ENCODE measurements at places on chromosomes 1 and 21.

GRCh38 chr21:45858180-45858579 lies 123.4 kb upstream of the COL6A1 start:
- no peak for DNase-seq

DNA sequence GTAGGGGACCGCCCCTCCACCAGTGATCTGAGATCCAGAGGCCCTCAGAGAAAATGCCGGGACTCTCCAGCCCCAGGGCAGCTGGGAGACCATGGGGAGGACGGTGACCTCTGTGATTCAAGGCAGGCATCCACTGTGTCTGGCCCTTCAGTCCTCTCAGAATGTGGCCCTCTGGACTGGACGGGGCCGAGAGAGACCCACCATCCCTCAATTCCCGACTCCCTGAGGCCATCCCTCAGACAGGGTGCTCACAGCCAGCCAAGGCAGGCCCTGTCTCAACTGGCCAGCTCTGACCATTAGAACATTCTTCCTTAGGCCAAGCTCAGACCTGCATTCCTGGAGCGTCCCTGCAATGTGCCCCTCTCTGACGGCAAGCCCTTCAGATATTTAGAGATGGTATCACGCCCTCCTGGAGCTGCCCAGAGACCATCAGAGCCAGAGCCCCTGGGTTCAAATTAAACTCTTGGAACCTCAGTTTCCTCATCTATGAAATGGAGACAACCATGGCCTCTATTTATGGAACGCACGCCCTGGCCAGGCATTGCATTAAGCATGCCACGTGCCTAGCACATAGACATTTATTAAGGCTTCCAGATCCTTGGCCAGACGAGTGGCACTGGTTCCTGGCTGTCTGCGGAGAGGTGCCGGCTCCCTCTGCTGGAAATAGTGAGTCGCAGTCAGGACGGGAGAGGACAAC lies 9.6 kb upstream of the EPS8L3 start:
- peak; percentile 50 for DNase-seq

DNA sequence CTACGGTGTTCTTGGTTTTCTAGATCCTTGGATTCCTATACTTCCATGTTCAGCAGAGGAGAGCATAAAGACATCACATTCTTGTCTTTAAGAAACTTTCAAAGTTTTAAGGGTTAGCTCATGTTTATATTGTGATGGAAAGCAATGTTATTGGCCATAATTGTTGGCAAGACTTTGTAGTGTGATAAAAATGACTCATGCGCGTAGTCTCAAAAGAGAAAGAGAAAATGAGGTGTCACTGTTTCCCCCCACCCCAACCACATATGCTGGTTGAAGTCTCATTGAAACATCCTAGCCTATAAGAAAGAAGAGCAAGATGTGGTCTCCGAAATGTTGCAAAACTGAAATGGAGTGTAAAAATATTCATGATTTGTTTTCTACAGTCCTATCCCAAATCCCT lies 348.8 kb downstream of the PTBP2 start:
- DNase-seq, result no peak

DNA sequence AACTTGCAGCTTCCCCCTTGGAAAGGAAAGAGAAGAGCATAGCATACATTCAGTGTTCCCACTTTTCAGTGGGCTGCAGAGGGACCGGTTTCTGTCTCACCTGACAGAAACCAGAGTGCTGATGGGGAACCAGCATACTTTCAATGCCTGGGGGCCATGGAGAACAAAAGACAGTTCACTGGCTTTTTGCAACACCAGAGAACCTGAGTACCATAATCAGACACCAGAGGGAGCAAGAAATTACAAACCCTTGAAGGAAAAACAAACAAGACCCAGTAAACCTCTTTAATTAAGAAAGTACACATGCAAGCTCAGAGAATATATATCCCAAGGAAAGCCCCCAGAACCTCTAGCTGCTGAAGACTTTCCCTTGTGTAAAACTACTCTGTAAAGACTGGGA lies 51.1 kb downstream of the CSMD2 start:
- no peak for DNase-seq

- DNase-seq, result peak; percentile 38
Measured at GRCh38 chr1:225882694-225883615, 775 bp upstream of the TMEM63A start.

DNA sequence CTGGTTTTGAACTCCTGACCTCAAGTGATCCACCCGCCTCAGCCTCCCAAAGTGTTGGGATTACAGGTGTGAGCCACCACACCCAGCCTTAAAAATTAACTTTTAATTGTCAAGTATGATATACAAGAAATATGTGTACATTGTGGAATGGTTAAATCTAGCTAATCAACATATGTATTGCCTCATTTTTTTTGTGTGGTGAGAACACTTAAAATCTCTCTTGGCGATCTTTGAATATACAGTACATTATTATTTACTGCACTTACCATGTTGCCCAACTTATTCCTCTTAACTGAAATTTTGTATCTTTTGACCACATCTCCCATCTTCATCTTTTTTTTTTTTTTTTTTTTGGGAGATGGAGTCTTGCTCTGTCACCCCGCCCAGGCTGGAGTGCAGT lies 23.3 kb downstream of the THRAP3 start:
- no peak for DNase-seq

DNA sequence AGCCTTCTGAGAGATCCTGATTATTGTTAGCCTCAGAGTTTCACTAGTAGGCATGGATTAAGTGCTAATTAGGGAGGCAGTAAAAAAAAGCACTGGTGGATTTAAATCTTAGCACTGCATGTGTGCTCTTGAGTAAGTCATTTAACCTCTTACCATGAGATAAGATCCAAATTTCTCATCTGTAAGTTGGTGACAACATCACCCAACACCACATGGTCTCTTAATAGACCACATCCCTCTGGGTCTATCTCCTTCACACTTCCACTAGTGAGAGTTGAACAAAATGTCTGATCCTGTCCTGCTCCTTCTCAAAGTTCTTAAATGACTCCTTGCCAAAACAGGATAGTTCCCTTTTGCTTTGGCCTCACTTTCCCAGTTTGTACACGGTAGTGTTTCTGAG lies 29.5 kb upstream of the DMRTA2 start:
- no peak for DNase-seq

DNA sequence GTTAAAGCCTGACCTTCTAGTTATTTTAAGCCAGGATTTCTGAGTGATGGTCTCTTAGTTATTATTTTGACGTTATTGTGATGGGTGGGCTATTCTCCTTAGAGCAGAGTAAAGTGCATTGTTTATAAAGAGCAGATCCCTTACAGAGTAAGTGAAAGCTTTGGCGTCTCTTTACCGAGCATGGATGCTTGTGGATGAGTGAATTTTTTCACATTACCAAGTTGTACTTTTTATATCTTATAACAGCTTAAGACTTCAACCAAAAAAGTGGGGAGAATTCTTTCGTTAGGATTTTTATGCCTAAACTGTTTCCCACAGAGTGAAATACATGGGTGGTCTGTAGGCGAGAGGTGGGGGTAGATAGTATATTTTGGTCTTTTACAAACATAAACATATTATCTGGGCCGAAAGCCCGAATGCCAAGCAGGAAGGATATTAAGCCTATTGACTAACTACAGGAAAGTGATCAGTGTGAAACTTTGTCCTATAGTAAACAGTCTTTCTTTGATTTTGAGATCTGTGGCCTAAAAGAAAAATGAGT lies 279.1 kb upstream of the C1orf105 start:
- DNase-seq, result no peak

DNA sequence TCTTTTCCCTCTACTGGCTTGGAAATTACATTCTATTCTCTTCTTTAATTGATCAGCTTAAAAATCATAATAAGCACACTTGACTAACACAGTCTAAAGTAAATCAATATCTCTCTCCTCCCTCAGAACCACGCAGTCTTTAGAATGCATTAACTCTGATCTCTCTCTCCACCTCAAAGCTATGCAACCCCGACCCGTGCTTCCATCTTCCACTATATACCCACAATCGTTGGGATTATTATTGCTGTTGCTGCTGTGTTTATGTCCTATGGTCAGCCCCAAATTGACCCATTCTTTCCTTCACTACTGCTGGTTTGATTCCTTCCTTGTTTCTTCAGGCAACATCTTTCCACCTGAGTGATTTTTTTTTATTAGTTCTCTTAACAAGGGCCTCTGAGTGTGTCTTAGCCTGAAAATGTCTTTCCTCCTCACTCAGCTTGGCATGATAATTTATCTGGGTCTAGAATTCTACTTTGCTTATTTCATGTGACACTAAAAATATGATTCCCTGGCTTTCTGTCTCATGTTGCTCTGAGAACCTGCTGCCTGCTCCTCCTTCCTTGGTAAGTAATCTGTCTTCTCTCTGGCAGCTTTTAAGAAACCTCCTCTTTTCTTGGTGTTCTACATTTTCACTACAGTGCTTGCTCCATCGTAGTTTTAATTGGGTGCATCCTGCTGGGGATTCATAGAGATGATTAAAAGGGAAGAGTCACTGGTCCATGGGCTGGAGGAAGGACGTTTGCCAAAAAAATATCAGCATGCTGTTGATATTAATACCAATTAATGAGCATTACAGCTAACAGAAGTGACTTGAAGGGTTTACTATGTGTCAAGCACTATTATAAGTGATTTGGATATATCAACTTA lies 472.2 kb downstream of the MATN1 start:
- DNase-seq, result no peak

GRCh38 chr1:202293569-202293968 lies 48.2 kb downstream of the UBE2T start:
- no peak for DNase-seq

DNA sequence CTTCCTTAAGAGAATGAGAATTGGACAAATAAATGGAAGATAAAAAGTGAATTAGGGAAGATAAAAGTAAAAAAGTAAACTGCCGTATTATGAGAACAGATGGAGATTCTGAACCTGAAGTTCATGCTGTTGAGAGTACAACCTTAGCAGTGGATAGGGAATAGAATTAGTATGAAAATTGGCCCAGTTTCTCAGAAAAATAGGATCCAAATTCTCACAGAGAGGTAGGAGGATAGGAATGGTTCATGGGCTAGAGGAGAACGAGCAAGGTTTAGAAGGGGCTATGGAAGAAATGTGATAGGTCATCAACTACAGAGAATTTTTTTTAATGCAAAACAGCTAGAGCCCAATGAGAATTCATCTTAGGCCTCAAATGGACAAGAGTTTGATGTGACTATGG lies 42.3 kb downstream of the COL24A1 start:
- DNase-seq, result no peak

GRCh38 chr1:204341380-204341779 lies 18.3 kb downstream of the PLEKHA6 start:
- no peak for DNase-seq

- no peak for DNase-seq
Measured at GRCh38 chr1:233461847-233462246, 134.3 kb downstream of the MAP3K21 start.

GRCh38 chr1:96240438-96240837 lies 481.1 kb upstream of the PTBP2 start:
- no peak for DNase-seq

- no peak for DNase-seq
Measured at GRCh38 chr1:170765712-170766330, 101.9 kb downstream of the PRRX1 start.

- peak; percentile 44 for DNase-seq
Measured at GRCh38 chr21:17779496-17779895, 39.7 kb downstream of the C21orf91 start.

DNA sequence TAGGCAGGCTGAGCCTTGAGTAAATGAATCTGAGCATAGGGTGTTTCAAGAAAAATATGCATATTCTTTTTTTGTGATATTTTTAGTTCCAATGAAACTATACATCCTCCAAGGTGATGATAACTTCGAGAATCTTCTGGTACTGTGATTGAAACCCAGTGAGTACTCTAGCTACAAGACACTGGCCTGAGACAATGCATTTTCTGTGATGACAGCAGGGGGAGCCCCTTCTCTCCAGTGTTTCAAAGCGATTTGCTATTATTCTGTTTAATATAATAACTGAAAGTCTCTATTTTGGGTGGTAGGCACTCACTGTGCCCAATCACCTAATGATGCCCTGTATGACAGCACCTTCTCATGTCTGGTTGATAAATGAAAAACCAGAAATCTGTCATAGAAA lies 12.1 kb downstream of the IRF2BP2 start:
- peak; percentile 46 for DNase-seq

DNA sequence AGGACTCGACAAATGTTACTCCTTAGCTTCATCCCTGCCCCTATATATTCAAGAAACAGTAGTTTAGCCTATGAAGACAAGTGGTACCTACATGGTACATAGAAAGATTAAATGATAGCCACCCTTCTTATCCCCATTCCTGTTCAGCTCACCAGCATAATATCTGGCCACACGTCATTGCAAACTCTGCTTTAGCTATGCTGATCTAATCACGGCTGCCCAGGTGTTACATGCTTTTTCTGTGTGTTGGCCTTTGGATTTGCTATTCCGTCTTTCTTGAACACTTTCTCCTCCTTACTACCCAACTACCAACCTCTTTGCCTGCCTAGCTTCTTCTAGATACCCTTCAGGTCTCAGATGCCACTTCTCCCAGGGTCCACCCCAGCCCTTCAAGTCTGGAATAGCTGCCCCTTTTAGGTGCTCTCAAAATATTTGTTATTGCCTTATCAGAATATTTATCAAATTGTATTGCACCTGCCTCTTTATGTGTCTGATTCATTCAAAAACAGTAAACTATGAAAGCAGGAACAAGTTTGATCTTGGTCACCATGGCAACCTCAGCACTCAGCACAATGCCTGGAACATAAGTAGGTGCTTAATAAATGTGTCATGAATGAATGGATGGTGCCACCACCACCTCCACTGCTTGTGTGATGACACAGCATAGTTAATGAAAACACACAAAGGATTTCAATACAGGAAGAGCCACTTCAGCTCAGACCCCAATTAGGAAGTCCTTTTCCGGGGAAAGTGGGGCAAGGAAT lies 11.4 kb upstream of the DNASE2B start:
- DNase-seq, result no peak

DNA sequence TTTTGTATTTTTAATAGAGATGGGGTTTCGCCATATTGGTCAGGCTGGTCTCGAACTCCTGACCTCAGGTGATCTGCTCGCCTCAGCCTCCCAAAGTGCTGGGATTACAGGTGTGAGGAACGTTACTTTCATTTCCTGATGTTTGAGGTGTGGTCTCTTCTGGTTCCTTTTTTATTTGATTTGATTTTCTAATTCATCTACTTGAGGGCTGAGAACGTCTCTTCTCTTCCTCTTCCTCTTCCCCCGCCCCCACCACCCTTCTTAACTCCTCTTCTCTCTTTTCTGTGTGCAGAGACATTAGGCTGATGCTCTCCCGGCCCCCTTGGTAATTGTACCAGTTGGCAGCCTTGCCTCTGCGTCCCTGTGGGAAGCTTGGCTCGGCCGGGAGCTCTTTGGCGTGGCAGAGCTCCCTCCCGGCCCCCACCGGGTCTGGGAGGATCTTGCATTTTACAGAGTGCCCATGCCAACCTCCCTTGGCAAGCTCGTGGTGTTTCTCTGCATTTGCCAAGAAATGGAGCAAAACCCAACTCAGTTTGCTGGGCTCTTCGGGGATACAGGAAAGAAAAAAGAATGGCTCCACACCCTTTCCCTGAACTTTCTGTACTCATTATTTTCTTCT lies 19.9 kb downstream of the CRYAA start:
- DNase-seq, result no peak

DNA sequence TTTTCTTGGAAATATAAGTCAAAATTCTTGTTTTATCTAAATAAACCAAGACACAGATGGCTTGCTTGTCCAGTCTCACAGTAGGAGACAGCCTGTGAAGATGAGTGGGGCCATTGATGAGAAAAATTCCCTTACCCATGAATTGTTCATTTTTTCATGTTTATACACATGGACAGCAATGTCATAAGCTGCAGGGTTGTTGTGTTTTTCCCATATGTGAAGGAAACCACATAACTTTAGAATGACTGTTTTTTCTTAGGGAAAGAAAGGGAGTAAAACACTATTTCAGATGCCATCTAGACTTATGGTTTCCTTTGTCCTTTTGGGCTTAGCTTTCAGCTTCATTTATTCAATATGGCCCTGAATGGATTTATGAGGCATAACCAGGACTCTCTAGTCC lies 622.5 kb upstream of the NR5A2 start:
- DNase-seq, result no peak

GRCh38 chr1:230772457-230773395 lies 25.5 kb downstream of the CAPN9 start:
- no peak for DNase-seq
